Amniotic epithelial cell (primary cell): ENCODE measurements at places on chromosomes 7 and 10.

DNA sequence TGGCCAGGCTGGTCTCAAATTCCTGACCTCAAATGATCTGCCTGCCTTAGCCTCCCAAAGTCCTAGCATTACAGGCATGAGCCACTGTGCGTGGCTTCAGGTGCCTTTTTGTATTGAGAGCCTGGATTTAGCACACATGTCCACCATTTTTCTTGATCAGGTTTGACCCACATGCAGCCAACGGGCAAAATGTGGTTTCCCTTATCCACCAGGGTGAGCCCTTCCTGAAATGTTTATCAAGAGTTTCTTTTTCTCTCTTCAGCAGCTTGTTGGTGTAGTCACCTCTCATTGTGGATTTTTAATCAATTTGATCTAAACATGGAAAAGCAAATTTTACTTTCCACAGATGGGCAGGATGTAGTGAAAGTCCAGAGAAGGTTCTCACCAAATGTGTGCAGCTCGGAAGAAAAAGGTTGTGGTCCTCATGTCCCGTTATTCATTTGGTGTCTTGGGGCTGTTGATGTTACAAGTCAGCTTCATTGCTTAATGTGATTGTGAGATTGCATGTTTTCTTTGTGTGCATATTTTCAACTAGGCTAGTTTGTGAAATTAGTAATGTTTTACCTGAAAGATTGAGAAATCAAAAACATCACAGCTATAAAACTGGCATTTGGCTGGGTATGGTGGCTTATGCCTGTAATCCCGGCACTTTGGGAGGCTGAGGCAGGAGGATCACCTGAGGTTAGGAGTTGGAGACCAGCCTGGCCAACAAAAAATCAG is 28.9 kb downstream of the GUSB start:
- no peak for DNase-seq

- no peak for DNase-seq
Observed at GRCh38 chr7:158539711-158540146, 47.9 kb downstream of the PTPRN2 start.

GRCh38 chr7:75737856-75738603 is 711 bp downstream of the HIP1 start:
- no peak for DNase-seq

GRCh38 chr10:34677591-34677990 is 137.5 kb downstream of the PARD3 start:
- DNase-seq: no peak

- no peak for DNase-seq
Observed at GRCh38 chr7:44213206-44213876, 12.6 kb downstream of the YKT6 start.

DNA sequence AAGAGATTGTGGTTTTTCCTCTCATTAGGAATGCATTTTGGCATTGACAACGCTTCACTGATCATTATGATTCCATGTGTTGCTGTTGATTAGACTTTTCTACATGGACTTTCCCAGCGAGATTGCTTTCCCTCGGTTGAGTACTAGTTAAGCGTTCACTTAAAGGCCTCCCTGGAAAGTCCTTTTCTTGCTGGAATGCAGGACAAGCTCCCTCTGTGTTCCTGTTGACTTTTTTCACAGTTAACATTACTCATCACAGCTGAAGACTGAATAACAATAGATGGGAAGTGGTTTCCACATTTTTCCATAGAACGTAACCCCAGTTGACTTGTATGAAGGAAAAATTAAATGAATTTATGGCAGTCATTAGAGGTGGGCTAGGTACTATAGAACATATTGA is 2.6 kb upstream of the CAV1 start:
- DNase-seq: peak; percentile 84

DNA sequence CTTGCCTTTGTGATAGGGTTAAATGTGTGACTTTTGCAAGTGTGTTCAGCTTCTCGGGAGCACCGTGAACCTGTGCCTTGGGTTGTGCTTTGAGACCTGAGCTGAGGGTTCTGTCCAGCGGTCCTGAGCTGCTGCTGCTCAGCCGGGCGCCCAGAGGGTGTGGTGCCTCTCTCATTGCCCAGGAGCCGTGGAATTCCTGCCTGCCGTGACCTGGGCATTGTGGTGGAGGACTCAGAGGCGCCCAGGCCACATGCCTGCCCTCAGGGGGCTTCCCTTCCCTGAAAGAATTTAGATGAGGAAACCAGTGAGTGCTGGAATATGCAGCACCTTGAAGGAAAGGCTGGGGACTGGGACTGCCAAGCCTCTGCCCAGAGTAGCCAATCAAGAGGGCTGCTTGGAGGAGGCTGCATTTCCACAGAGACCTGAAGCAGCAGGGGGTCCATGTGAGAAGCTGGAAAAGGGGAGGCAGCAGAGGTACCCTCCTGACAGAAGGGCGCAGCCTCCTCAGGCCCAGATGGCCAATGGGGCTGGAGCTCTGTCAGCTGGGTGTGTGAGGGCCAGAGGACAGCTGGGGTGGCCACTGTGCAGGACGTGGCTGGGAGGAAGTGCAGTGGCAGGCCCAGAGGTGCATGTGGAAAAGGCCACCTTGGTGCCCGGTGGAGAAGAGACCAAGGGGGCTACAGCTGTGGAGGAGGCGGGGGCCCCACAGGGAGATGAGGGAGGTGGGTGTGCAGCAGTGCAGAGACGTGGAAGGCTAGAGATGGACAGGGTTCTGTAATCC is 107.3 kb downstream of the NKX6-2 start:
- DNase-seq: no peak

GRCh38 chr7:71251706-71252105 is 119.8 kb downstream of the GALNT17 start:
- DNase-seq: no peak

- no peak for DNase-seq
Observed at GRCh38 chr10:88318803-88319202, 264.3 kb downstream of the RNLS start.

- no peak for DNase-seq
Observed at GRCh38 chr7:44225566-44226395, 25.0 kb downstream of the YKT6 start.

- peak; percentile 58 for DNase-seq
Observed at GRCh38 chr10:50593523-50594376, 30.0 kb downstream of the SGMS1 start.

DNA sequence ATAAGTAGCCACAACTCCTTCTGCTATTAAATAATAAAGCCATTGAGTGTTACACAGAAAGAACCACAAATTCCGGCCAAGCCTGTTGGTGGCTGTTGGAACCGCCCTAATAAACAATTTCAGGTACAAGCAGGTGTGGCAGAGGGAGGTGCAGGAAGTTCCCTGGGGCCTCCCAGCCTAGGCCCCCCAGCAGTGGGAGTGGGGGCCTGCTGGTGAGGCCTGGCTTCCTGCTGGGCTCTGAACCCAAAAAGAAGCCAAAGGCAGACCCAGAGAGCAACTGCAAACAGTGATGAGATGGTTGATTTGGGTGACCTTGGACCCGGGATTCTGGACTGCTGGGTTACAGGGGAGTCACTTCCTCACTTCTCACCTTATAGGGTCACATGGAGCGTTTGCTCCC is 21.0 kb upstream of the LMTK2 start:
- DNase-seq: no peak

DNA sequence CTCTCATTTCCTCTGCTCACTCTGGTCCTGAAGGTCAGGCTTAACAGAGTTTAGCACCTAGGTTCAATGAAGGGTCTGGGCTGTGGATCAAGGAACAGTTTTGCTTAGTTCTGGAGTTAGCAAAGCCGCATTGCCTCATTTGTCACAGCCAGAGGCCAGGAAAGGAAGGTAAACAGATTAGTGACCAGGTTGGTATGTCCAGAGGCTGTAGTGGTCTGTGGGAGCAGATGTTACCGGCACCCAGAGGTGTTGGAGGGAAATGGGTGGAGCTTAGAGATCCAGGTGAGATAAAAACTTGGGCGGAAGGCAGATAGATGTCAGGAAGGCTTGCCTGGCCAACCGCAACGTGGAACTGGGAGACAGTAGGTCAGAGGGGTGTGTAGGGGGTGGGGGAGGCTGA is 36.6 kb upstream of the ZMIZ2 start:
- DNase-seq: no peak

- DNase-seq: no peak
Observed at GRCh38 chr7:2720024-2720423, 32.0 kb downstream of the AMZ1 start.

- DNase-seq: peak; percentile 90
Observed at GRCh38 chr10:33129996-33130386, 172.0 kb upstream of the ITGB1 start.

- DNase-seq: no peak
Observed at GRCh38 chr10:31648966-31649365, 279.7 kb downstream of the ARHGAP12 start.

DNA sequence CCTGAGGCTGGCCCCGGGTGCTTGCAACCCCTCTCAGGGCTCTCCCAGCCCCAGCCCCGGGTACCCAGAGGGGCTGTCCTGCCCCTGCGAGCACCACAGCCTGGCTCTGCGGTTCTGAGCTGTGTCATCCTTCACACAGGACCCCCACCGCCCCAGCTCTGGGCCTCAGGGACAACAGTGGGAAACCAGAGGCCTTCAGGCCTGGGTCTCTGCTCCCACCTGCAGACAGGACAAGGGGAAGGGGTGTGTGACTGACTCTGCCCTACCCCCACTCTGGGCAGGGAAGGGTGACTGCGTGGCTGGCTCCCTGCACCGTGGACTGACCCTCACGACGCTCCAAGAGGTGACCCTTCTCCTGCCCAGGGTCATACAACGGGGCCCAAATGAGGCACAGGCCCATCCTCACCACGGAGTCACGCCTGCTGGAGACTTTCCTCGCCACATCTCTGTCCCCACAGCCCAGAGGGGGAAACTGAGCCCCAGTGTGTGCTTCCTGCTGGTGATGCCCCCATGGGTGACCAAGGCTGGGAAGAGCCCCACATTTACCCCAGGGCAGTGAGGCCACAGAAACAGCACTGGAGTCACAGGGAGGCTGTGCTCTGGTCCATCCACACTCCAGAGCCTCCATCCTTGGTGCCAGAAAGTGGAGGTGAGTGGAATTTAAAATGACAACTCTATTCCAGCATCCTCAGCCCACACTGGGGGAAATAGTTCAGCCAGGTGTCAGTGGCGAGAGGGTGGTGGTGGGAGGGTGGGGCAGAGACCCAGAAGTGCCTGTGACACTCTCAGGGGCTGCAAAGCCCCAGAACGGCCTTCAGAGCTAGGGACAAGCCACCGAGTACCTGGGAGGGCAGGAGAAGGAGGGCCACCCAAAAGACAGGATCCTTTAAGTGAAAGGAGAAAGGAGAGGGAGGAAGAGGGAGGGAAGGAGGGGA is 13.6 kb downstream of the CAMK2B start:
- DNase-seq: no peak

GRCh38 chr7:127766831-127767459 is 115.0 kb downstream of the SND1 start:
- no peak for DNase-seq

DNA sequence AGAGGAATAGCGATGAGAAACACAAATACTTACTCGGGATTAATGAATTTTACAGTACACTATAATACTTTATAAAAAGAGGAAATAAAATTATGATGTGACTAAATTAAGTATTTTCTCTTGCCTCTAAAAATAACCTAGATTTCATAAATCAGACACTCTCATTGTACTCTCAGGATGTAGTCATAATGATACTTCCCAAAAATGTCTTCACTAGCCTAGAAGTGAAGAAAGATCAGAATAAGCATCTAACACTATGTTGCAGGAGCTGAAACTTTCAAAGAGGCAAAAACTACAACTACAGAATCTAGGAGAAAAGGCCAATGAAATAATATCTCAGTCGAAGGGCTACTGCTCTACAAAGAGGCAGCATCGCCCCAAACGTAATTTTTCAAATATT is 49.4 kb downstream of the DNAJC1 start:
- no peak for DNase-seq

- DNase-seq: no peak
Observed at GRCh38 chr10:98474628-98475027, 27.9 kb upstream of the HPS1 start.

DNA sequence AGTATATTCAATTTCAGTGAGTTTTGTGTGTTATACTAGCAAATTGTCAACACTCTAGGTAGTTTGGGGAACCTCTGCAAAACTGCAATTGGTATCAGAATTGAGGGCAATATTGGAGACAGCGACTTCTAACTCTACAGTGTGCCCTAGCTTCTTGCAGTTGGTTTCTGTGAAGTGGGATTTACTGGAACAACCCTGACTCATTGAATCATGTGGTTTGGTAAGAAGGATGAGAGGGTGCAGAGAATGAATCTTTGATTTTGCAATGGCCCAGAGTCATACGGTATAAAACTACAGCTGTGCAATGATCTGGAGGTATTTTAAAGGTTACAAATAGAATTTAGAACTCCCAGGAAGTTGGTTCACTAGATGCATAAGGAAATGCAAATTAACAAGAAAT is 129.1 kb upstream of the PPP1R3A start:
- peak; percentile 92 for DNase-seq

GRCh38 chr7:99141841-99142726 is 1.8 kb downstream of the SMURF1 start:
- peak; percentile 77 for DNase-seq

- no peak for DNase-seq
Observed at GRCh38 chr7:50854247-50854646, 71.6 kb upstream of the GRB10 start.

GRCh38 chr7:122803323-122803722 is 82.9 kb downstream of the CADPS2 start:
- peak; percentile 16 for DNase-seq

DNA sequence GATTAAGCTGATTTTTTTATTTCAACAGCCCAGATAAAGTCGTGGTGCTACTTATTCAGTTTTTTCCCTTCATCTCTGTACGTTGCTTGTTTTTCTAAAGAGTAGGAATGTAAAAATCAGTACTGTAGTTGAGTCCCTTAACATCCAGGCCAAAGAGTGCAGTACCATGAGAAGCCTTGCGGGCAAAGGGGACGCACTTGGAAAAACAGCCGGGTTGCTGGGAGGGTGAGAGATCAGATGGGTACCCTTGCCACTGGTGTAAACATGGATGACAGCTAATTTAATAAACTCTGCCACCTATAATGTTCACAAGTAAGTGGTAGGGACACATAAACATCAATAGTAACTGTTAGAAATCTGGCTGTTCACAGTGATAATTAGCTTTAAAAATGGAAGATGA is 175.9 kb downstream of the POU6F2 start:
- DNase-seq: no peak

DNA sequence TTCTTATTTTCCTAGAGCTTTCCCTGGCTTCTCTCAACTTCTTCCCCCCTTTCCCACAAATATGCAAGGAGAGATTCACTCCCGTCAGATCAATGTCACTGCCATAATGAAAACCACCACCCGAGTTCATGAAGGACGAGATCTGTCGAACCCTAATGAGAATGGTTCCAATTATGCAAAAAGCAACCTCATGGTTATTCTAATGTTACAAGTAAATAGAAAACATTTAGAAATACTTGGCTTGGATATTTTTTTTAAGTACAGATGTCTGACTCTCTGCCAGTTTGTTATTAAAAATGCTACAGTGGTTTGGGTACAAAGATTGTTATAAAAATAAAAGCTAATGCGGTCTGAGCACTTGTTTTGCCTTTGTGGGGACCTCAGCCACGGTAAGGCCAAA is 25.9 kb upstream of the EMX2 start:
- no peak for DNase-seq

- DNase-seq: no peak
Observed at GRCh38 chr7:101644879-101645278, 15.8 kb upstream of the MYL10 start.

GRCh38 chr7:142345811-142346210 is 88.0 kb upstream of the PRSS58 start:
- DNase-seq: no peak

GRCh38 chr7:24912874-24913514 is 67.0 kb downstream of the OSBPL3 start:
- DNase-seq: no peak
